ENCODE measurements at places on chromosomes 13 and 19. TPM values are rescaled to one million over a fixed set of nuclear protein-coding genes. Genes with fewer than 3 reads are reported as not detected.

DNA sequence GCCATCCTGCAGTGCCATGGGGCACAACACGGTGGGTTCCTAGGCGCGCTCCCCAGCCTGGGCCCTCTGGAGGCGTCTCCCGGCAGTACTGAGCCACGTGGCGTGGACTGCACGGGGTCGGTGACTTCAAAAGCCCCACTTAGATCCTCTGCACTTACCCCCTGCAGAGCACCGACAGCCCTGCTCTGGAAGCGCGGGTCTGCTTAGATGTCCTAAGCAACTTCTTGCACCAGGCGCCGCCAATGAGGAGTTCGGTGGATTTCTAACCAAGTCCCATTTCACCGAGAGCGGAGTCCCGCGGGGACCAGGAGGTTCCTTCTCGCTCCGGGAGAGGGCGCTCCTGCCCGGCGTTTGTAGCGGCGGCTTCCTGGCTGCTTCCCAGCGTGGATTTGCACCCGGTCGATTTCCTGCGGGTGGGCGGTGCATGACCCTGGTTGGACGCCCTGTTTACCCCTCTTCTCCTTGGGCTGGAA lies 25.2 kb upstream of the ZNF845 start:
- H3K4me1 ChIP-seq = no peaks in the 10 kb centered on the region
- no peak for DNase-seq
- no peaks in the 10 kb centered on the region for H3K27me3 ChIP-seq

DNA sequence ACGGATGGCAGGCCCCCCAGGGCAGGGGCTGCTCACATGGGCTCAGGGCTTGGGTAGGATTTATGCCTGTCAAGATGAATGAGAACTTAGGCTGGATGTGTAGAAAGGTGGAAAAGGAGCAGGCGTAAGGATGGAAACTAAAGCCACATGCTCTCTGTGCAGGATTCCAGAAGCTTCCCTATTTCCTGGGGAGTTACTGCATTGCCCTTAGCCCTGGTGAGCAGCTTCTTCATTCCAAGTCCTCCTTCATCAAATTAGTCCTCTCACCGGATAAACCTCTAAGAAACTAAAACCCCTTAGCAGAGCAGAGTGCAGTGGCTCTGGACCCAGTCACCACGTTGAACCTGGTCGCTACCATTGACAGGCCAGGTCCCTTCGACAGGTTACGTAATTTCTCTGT lies 7.4 kb downstream of the ATP12A start:
- no peak for DNase-seq
- no peaks in the 10 kb centered on the region for H3K36me3 ChIP-seq
- H3K4me3 ChIP-seq = no peak overlapping the region
- no peak overlapping the region for H3K27ac ChIP-seq

FGF22 gene
- 0.68 TPM for total RNA-seq

DNA sequence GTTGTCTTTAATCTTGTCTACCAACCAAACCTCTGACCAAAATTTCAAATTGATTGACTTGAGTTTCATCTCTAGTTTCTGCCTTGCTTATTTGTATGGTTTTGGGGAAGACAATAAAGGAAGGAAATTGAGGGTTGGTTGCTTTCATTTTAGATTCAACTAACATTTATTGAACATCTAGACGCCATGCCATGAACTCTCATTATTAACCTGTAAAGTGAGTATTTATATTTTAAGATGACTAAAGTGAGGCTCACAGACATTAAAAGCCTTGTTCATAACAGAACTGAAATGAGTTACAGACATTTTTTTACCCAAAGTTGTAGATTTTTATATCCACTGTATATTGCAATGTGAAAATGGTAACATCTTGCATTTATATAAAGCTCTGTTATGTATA lies 239.3 kb downstream of the LMO7 start:
- peaks cover 10% of the 10 kb centered on the region for H3K4me1 ChIP-seq
- no peaks in the 10 kb centered on the region for H3K36me3 ChIP-seq
- no peak for DNase-seq

Measured in Caco-2 (cell line).